ENCODE measurements at places on chromosomes 1 and 21.

DNA sequence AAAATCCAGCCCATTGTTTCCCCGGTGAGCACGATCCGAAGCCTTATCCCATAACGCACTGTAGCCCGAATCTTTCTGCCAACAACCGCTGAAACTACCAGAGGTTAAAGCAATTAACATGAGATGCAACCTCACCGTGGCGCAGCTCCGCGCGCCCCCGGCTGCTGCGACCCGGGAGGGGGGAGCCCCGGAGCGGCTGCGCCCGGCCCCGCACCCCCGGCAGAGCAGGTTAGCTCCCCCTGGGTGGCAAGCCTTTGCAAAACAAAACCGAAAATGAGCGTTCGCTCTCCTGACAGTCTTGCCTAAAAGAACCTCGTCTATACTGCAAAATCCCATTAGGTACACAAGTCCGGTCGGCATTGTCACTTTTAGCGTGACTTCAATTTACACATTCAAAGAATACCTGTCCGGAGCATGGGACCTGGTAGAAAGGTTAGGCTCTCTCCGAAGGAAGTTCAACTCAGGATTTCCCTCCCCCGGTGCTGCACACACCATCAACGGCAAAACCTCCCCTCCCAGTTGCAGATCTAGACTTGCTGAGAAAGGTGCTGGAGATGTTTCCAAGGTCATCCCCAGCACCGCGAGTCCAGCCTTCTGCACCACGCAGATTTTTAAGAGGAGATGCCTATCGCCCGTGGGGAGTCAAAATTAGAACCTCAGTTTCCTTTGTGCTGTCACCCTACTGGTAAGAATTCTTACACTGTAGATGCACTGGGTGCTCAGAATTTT lies 107.5 kb downstream of the ZNF281 start:
- peak; percentile 53 for DNase-seq

GRCh38 chr1:117216718-117217117 lies 6.0 kb upstream of the VTCN1 start:
- DNase-seq, result no peak

- DNase-seq, result peak; percentile 73
Observed at GRCh38 chr1:222926566-222926965, 111.7 kb downstream of the DISP1 start.

DNA sequence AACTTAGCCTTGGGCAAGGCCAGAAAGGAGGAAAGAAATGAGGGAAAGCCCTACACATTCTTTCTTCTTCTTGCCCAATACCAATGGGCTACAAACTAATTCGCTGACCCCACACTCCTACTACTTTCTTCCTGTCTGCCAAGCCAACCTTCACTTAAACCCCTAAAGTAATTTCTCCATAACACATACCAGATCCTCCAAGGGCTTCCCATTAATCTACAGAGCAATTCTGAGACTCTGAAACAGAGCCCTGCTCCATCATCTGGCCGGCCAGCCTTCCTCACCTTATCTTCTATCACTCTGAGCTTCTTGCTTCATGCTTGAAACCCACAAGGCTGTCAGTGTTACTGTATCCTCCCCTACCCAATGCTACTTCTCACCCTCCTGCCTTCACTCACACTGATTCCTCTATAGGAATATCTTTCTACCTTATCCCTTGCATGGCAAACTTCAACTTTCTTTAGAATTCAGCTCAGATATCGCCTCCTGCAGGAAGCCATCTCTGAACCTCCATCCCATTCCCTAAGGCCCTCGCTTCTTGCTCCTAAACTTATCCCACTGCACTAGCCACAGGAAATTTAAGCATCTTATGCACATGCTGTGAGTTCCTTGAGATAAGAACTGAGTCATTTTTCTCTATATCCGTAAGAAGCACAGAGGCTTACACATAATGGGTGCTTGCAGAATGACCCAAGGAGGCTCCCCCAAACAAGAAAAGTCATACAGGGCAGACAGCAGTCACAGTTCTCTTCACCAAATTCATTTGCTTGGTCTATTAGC lies 81.9 kb downstream of the JAK1 start:
- DNase-seq, result no peak

DNA sequence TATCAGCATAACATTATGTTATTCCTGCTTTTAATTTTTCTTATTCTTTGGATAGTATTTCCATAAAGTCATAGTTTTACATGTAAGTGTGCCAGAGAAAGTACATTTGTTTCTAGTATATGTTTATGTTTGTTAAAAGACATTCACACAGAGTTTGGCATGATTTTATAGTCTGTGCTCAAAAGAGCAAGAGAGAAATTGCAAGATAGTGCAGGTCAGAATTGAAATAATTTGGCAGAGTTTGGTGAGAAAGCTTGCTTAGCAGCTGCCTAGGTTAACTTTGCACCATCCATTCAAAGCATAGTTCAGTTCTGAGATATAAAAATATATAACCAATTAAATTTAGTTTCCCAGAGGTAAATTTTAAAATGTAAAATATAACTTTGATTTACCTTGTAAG lies 17.0 kb downstream of the NEK7 start:
- no peak for DNase-seq

GRCh38 chr1:156860113-156860627 lies 495 bp upstream of the NTRK1 start:
- DNase-seq, result peak; percentile 38

DNA sequence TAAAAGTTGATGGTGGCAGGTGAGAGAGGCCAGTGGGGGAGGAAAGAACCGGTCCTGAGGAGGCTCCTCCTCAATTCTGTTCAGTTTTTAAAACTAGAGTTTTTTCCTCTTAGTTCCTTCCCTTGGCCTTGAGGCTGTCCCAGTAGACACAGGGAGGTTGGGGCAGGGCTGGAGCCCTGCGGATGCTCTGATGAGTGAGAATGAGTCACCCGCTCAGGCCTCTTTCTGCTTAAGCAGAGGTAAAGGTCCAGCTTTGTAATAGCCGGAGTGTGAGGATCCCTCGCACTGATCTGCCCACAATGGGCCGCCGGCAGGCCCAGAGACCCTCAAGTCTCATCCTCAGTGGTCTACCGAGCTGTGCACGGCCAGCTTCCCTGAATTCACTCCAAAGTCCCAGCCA lies 49.6 kb upstream of the IRF2BP2 start:
- DNase-seq, result peak; percentile 74

DNA sequence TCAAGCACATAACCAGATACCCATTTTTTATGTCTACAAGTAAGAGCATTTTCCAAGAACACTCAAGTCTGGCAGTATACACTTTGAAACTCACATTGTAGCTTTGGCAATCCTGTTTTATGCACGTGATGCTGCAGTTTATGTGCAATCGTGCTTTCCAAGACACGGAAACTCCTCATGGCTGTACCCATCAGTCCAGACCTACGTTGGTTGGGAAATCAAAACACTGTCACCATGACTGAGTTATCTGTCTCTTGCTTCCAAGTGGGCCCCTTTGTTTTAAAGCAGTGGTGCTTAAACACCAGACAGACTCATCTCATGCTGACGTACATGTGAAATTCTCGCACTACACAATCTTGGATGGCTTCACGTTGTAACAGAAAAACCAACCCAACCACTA lies 192.8 kb downstream of the LTN1 start:
- no peak for DNase-seq

GRCh38 chr21:46253610-46254124 lies 25.1 kb upstream of the LSS start:
- DNase-seq, result peak; percentile 16

DNA sequence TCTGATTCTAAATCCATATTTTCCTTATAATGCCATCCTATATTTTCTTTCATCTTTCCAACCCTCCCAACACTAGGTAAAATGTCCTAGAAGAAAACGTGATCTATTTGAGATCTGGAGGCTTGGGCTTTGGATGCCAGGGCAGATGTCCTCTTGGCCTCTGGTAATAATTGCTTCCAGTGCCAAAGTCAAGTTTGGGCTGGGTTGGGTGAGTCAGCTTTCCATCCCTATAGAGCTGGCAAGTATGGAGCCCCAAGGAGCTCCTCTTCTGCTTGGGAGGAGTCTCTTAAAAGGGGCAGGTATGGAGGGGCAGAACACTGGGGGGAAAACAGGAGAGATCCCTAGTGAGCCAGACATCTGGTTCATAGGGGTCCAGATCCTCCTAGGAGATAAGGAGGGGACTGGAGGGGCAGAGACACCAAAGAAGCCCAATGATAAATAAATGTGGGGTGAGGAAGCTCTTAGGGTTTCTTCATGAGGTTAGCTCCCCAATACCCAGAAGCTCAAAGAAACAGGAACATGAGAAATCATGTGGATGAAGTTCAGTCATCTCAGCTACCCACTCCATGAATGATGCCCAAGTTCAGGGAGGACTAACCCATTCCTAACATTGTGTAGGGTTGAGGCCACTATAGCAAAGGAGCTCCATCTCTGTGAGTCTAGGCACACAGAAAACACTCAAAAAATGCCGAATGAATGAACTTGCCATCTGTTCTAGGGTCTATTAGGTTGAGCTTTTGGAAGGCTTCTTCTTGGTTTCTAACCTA lies 3.5 kb downstream of the C1orf116 start:
- no peak for DNase-seq

DNA sequence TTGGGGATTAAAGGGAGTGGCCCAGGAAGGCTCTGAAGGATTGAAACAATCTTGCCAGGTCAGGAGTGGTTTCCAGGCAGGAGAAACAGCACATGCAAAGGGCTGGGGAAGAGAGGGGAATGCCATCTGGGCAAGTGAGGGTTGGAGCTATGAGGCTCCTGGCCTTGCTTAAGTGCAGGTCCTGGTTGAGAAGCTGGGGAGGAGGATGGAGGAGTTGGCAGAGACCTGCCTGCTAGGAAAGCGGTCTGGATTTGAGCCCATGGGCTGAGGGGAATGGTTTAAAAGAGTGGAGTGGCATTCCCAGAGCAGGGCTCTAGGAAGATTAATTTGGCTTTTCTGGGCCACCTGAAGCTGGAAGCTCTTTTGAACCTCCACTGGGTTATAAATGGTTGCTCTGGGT lies 9.2 kb downstream of the IGSF21 start:
- no peak for DNase-seq

DNA sequence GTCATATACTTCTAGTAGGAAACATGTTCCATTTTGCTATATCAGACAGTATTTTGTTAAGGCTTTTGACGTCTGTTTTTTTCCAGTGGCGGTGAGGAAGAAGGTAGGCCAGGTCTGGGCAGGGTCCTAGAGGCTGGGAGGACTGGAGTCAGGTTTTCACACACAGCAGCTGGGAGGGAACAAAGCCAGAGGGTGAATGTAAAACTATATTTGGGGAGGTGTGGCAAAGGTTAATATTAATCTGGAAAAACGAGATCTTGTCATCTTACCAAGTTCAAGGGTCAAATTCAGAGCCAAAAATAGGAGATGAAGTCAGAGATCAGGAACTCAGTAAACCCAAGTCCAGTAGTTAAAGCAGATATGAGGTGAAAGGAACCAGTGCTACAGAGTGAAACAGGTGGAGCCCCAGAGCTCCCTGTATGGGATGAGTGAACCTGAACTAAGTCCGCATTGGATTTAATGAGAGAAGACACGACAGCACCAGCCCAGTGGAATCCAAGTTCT lies 10.7 kb upstream of the OTUD7B start:
- DNase-seq, result no peak

- peak; percentile 3 for DNase-seq
Observed at GRCh38 chr1:73674945-73675561, 522.9 kb downstream of the LRRIQ3 start.

- no peak for DNase-seq
Observed at GRCh38 chr1:6803357-6803756, 18.1 kb downstream of the CAMTA1 start.

DNA sequence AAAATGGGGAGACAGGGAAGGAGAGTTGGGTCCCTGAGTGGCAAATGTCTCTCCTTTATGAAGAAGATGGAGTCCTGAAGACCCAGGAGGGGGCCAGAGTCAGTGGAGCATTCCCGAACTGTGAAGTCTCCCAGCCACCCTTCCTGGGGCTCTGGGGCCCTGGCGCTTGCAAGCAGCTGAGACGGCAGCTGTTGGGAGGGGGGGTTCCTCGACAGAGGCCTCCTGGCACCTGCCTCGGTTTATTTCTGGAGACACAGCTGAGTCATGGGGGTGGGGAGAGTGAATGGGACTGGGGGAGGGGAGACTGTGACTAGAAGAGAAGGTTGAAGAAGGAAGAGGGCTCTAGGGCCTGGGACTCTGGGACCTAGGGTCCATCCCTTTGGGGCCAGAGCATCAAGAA lies 14.0 kb downstream of the NES start:
- peak; percentile 54 for DNase-seq

GRCh38 chr1:43786960-43787359 lies 79.6 kb downstream of the ST3GAL3 start:
- DNase-seq, result peak; percentile 50

- peak; percentile 92 for DNase-seq
Observed at GRCh38 chr1:29230553-29231378, at the start of gene MECR. Gene MECR (minus strand): TSS chr1:29230934. CDS start chr1:29230906, 28 bp downstream.

DNA sequence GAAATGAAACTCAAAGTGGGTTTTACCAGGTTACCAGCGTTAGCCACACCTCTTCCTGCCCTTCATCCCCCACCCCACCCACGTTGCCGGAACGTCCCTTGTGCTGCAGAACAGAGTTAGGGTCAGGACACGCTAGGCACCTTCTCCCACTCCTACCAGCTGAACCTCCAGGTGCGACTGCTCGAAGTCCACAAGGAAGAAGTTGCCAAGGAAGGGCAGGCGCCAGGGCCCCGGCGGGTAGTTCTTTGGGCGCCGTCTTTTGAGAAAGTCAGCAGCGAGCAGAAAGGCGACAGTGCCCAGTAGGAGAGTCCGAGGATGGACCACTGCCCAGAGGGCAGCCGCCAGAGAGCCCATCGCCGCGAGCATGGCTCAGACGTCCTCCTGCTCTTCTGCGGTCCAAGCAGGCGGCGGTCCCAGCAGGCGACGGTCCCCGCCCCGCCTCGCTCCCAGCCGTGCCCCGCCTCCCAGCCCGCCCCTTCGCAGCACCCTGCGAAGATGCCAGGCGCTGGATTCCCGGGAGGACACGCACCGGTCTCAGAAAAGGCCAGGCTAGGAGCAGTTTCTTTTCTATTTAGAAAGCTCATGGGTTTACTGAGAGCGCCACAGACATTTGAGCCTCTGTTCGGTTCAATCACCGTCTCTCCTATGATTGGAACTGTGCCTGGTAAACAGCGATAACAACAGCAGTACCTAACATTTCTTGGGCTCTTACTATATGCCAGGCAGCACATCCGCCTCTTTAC lies at the start of gene CYP2J2:
TSS of gene CYP2J2 (minus strand) at position 393 of the 743 bp plus-strand sequence. CDS start at position 366, 27 bp downstream.
- DNase-seq, result peak; percentile 25

DNA sequence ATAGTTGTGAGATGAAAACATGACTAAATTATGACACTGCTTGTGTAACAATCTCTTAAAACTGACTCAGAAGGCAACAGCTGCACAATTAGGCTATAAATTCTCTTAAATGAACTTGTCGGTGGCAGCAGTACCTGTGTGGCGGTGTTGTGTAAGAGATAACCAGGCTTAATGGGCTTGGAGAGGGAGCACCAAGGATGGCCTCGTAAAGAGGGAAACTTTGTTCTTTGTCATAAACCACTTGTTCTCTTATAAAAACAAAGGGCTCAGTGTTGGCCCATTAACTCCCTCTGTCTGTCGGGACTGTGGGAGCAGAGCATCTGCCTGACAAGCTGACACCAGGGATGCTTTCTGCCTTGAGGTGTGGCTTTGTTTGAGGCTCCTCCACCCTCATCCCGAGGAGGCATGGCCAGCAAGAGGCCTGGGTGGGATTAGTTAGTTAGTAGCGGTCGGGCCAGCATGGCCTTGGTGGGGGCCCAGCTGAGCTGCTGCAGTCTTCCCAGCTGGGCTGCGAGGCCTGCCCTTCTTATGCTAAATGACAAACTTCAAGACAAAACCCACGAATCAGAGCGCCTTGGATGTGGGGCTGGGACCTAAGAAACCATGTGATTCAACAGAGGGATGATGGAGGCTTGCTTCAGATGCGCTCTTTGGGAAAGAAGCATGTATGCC lies 171.4 kb downstream of the CAMTA1 start:
- DNase-seq, result no peak

- no peak for DNase-seq
Observed at GRCh38 chr1:28800324-28800723, 11.6 kb upstream of the OPRD1 start.

GRCh38 chr1:18556364-18556763 lies 74.3 kb upstream of the PAX7 start:
- DNase-seq, result peak; percentile 3

- peak; percentile 14 for DNase-seq
Observed at GRCh38 chr1:59323879-59324278, 27.0 kb downstream of the FGGY start.
